ENCODE measurements at places on chromosomes 2 and 18.

- no peak for DNase-seq
Measured at GRCh38 chr2:197088694-197089093, 162.2 kb upstream of the PGAP1 start.

DNA sequence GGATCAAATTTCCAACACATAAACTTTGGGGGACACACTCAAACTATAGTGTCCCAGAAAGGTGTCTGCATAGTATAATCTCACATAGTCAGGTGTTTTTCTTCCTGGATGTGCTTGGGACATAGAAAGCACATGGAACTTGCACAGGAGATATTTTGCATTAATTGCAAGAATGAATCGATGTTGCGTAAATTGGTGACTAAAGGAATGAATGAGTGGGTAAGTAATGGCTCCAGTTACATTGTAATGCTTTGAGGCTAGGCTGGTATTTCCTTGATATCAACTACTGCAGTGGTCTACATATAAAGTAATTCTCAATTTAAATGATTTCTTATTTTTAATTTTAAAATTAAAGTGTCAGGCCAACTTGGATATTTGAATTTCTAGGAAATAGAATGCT is 53.4 kb downstream of the SH3RF3 start:
- no peak for DNase-seq

GRCh38 chr2:187442778-187443177 is 5.3 kb downstream of the CALCRL start:
- DNase-seq: no peak

DNA sequence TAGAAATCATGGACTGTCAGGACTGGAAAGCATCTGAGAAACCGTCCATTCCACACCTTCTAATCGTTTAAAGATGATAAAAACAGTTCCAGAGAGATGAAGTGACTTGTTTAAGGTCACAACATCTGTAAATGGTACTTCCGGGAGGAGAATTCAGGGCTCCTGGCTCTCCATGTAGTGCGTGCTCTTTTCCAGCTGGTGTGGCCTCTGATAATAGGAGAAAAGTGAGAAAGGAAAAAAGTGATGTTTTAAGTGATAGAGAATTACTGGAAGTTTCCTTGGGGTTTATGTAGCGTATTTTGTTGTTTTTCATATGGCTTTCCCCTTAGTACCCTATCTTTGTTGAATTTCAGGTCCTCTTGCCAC is 663 bp downstream of the C2orf49 start:
- no peak for DNase-seq

- no peak for DNase-seq
Measured at GRCh38 chr2:890791-891190, 59.9 kb upstream of the SNTG2 start.

Data from NCI-H1092 treated with DMSO at 0.1 percent for 48 hours (cell line).